Panc1 (cell line): ENCODE measurements at places on chromosomes 6 and 20.

- DNase-seq: no peak
These were observed 35.0 kb upstream of the ENTPD6 start for GRCh38 chr20:25160467-25160866.

DNA sequence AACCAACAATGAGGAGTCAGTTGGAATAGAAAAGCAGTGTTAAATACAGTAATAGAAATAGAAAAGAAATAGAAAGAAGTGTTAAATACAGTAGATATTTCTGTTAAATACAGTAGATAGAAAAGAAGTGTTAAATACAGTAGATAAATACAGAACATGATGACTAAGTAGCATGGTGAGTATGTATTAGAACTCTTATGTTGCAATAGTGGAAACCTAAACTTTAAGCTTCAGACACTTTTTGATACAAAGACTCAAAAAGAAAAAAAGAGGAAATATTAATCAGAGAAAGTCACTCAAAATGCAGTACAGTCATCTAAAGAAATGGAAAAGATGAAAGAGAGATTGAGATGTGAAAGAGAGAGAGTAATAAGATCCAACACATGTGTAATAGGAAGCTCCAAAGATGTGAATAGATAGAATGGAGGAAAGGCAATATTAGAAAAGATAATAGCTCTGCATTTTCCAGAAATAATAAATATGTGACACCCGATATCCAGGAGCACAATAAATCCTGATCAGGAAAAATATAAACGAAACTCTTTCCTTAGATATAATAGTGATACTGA lies 131.5 kb upstream of the KCNK16 start:
- no peak for DNase-seq

DNA sequence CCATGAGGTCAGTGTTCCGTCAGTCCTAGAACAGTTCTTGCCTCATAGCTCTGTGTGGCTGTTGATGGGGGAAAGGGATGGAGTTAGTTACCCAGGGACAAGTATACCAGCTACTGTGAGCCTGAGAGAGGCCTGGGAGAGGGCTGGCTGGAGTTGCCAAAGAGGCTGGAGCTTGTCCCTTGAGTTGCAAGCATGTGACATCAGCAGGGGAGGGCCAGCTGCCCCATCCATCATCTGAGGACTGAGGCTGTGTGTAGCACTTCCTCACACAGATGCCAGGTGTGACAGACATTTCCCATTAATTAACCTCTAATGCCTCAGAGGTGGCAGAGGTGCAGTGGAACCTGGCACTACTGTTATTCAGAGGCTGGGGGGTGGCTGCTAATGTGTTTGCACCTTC lies 131.6 kb downstream of the PHACTR3 start:
- DNase-seq: no peak

- no peak for DNase-seq
These were observed 393.0 kb upstream of the PLCB4 start for GRCh38 chr20:8675896-8676295.

GRCh38 chr6:163825033-163825432 lies 410.5 kb downstream of the QKI start:
- no peak for DNase-seq

DNA sequence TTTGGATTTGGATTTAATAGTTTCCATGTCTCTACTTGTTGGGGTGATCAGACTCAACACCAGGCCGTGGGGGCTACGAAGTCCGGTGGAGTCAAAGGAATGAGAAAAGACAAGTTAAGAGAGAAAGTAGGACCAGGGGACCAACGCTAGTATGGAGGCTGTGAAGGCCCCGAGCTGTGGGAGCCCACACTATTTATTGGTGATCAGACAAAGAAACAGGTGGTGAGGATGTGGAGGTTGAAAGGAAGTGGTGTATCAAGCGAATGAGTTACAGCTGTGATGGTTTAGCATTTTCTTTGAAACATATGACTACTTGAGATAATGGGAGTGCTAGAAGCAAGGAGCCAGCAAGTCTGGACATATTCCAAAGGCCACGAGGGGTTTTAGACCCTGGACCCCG lies 62.4 kb downstream of the AKAP7 start:
- DNase-seq: no peak

DNA sequence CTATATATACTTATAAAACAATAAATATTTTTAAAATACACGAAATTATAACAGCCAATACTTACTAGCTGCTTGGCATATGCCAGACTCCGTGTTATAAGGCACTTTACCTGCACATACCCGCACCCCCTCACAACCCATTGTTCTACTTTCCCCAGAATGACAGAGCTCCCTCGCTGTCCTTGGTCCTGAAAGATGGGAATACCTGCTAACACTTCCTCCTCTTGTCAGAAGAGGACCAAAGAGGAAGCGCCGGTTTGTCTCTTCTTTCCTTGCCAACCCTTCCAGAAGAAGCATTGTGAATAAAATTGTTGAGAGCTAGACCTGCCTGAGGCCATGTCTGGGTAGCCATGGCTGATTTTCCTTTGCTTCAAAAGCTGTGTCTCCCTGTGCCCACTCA lies 149.3 kb downstream of the PTPRT start:
- DNase-seq: no peak

GRCh38 chr6:163772701-163773100 lies 358.2 kb downstream of the QKI start:
- no peak for DNase-seq

- no peak for DNase-seq
These were observed 41.7 kb downstream of the CD2AP start for GRCh38 chr6:47519279-47519678.

DNA sequence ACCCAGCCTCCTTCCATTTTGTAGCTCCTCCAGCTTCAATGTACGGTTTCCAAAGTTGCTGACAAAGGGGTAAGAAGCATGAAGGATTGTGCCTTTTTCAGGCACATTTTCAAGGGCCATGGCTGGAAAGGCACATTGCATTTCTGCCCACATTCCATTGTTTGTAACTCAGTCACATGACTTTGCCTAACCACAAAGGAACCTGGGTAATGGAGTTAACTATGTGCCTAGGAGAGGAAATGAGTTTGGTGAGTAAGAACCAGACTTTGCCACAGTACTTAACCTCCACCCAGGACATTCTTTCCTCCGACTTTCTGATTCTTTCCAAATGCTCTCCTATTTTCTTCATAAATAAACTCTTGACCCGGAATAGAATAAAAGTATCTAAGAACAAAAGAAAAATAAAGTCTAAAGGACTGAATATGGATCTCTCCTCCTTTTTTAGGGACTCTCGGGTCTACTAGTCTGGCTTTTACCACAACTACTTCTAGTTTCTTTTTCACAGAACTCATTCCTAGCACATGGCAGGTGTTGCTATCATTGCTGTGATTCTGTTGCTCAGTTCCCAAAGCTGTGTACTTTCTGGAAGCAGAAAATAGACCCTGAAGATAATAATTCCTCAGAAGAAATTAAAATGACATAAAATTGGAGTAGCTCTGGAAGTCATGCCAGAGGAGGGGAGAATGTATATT lies 81.5 kb upstream of the ISM1 start:
- no peak for DNase-seq

DNA sequence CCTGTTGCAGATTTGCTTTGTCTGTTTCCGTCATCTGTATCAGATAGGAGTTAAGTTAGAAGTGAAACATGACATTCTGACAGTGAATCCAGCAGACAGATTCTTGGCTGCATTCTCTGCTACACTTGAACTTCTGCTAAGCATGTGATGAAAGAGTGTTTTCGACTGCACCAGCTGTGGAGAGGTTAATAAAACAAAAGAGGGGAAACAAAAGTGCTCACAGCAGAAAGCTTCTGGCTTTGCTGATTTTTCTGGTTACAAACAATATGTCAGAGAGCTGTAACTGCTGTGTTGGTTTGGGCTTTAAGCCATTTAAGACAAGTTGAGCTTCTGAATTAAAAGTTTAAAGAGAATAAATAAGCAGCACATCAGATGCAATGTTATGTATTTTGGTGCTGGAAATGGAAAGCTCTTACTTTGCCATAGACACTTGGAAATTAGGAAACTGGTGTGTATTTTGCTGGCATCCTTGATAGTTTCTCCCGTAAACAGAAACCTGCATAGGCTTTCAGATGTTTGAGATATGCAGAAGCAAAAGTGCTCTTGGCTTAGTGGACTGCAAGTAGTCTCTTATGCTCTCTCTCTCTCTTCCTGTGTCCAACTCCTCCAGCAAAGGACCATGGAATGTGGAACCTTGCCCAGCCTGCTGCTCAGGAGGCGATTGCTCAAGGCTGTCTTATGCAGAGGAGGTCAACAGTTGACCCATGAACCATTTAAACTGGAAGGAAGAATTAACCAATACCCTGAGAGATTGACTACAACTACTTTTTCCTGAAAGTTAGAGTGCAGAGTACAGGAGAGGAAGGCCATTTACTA lies 104.9 kb downstream of the RPS12 start:
- no peak for DNase-seq

GRCh38 chr6:129469070-129469662 lies 240.8 kb downstream of the ARHGAP18 start:
- no peak for DNase-seq

GRCh38 chr20:54214566-54214965 lies 6.7 kb downstream of the PFDN4 start:
- DNase-seq: no peak

DNA sequence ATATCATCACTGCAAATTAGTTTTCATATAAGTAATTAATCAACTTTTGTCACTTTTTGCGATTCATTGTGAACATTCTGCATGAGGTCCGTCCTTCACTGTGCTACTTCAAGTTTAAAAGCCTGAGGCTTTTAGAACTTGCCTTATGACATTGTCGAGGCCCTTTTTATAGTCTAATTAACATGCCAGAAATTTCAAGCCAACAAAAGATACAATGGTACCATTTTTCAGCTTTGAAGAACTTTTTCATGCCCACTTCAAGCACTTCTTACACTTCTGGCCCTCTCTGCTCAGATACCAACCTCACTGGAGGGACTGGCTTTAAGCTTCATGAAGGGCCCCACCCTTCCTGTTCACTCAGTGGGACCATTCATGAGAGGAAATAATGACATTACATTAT lies 323.1 kb downstream of the TPBG start:
- DNase-seq: no peak

GRCh38 chr6:46174904-46175303 lies 4.1 kb upstream of the ENPP5 start:
- no peak for DNase-seq

DNA sequence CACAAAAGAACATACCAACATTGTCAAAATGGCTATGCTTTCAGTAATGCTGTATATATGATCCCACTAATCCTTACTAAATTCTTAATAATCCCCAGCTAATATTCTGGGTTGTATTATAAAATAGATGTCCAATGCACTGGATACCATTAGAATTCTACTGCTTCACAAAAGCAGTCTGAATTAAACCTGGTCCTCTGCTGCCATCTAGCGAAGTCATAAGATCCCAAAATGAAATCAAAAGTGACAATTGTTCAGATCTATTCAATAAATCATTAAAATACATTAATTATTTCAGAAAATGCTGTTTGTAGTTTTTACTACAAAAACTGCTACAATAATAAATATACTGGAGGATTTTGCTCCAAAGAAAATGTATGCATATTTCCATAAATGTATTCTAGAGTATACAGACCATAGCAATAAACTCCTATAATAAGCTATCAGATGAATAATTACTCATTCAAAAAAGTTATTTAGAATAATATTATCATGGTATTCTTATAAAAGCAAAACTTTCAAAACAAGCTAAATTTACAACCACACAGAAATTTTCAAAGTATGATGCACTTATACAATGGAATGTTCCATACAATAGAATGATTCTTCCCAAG lies 92.6 kb downstream of the RNGTT start:
- DNase-seq: no peak

- DNase-seq: no peak
These were observed 174.5 kb upstream of the AKAP12 start for GRCh38 chr6:151065027-151065815.

- no peak for DNase-seq
These were observed 16.6 kb downstream of the CTCFL start for GRCh38 chr20:57508381-57508780.

DNA sequence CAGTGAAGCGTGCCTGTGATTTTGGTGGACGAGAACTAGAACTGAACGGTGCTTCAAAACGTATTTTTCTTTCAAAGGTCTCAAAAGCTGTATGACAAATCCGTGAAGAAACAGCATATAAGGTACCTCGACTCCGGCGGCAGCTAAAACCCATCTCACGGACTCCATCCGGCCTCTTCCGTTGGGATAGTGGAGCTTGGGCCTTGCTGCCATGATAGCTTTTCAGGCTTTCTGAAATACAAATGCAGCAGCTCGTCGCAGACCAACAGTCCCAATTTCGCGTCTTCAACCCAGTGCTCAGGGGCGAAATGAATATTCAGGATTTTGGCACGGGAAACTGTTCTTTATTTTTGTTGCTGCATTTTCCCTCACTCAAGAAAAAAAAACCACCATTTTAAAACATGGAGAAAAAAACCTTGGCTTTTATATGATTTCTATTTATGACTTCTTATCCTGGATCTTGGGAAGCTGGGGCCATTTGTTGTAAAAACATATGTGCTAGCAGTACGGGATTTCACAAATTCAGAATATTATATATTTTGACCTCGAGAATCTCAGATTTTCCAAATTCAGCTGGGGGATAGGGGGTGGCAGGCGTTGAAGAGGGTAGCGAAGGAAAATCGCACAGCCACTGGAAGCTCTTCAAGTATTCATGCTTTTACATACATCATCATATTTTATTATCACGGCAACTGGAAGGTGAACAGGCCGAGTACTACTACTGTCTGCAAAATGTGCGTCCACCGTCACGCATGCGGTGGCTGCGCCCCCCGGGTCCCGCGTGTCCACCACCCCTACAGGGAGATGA lies 849 bp downstream of the GSTA4 start:
- no peak for DNase-seq

GRCh38 chr20:44706301-44707017 lies 8.7 kb upstream of the CCN5 start:
- DNase-seq: no peak

DNA sequence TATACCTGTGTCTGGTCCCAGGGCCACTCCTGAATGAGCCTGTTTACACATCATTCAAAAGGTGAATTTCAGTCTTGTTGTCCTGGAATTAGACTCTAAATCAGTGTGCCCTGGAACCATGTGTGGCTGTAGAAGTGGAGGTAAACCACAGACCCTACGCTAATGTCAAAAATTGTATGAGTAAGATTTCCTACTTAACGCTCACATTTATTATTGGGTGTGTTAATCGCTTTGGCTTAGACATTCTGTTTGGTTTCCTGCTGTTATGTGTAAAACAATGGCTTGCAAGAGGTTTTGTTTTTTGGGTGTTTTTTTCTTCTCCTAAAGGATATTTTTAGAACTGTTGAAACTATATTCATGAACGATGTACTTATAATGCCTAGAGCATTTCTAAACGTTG lies 19.3 kb downstream of the PLCB1 start:
- DNase-seq: no peak

GRCh38 chr6:156423829-156424228 lies 353.3 kb upstream of the ARID1B start:
- DNase-seq: no peak

- DNase-seq: no peak
These were observed 858.1 kb downstream of the MAFB start for GRCh38 chr20:39830903-39831302.

- no peak for DNase-seq
These were observed 91.5 kb upstream of the MLN start for GRCh38 chr6:33895296-33895695.

- DNase-seq: no peak
These were observed 63.4 kb downstream of the MTHFD1L start for GRCh38 chr6:150928882-150929281.

DNA sequence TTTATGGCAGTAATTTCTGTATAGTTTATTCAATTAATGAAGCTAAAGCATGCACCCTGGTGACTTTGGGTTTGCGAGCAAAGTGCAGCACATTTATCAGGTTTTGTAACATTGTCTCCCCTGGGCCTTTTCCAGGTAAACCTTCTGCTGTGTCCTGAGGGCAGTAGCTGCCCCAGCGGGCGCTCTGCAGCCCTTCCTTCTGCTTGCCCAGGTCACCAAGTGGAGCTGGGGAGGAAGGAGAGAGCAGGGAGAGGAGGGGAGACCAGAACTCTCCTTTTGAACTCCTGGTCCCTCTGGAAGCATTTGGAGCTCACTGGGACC lies 145.6 kb downstream of the DLL1 start:
- no peak for DNase-seq
